Stimulated activated CD4-positive, alpha-beta T cell treated with anti-CD3 and anti-CD28 coated beads, Interleukin-15, amount 100 ng/mL, for 1 hour (primary cell): ENCODE measurements at places on chromosomes 16 and 17.

DNA sequence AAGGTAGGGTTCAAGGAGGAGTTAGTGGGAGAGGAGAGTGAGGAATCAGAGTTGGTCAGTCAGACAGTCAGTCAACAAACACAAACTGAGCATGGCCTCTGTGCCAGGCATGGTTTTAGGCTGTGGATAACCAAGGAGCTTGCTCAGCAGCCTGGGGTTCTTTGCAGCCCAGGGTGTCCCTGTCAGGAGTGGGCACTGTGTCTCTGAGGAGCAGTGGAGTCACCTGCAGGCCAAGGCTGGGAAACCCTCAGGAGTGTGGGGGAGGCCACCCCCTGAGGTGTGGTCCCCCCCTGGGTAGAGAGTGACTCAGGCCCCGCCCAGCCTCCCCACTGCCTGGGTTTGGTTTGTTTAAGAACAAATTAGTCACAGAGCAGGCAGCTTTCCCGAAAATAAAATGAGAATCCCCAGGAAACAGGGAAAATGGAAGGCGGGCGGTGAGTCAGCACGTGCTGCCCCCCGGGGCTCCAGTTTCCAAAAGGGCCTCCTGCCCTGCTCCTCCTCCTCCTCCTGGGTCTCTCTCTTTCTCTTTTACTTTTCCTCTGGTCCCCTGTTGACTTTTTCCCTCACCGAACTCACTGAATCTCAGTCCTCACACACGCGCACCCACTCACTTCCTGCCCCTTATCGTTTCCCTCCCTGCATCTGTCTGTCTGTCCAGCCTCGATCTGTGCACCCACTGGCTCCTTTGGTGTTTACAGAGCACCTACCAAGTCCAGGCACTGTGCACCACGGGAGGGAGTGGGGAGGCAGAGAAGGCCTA is 44.3 kb downstream of the SOCS3 start:
- DNase-seq: peak; percentile 23

- DNase-seq: no peak
These were observed 19.8 kb downstream of the EARS2 start for GRCh38 chr16:23537390-23537789.

DNA sequence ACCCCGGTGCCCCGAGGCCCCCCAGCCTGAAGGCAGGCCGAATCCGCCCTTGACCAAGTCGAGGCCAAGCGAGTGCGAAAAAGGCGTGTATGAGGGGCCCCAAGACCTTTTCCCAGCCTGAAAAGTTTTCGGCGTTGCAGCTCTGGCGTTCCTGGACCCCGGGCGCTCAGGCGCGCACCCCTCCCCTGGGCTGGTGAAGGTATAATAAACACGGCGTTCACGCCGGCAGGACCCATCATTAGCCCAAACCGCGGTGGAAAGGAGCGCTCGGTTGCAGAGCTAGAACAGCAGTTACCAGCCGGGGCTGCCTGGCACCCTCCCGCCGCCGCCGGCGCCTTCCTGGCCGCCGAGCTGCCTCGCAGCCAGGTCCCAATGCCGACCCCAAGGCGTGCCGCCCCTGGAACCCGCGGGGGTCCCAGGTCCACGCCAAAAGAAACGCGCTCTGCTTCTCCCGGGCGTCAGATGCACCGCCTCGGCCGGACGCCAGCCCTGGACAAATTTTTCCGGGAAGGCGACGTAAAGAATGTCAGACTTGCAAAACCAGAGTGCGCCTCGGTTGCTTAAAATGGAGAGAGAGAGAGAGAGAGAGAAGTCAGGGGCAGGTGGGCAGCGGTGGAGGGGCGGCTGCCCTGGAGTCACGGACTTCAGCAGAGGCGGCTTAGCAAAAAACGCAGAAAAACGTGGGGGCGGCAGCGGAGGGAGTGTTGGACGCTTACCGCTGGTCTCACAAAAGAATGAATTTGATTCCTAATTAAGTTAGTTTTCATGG is 11.5 kb upstream of the FOXF1 start:
- DNase-seq: no peak

GRCh38 chr16:79653373-79653891 is 52.9 kb upstream of the MAF start:
- DNase-seq: no peak

DNA sequence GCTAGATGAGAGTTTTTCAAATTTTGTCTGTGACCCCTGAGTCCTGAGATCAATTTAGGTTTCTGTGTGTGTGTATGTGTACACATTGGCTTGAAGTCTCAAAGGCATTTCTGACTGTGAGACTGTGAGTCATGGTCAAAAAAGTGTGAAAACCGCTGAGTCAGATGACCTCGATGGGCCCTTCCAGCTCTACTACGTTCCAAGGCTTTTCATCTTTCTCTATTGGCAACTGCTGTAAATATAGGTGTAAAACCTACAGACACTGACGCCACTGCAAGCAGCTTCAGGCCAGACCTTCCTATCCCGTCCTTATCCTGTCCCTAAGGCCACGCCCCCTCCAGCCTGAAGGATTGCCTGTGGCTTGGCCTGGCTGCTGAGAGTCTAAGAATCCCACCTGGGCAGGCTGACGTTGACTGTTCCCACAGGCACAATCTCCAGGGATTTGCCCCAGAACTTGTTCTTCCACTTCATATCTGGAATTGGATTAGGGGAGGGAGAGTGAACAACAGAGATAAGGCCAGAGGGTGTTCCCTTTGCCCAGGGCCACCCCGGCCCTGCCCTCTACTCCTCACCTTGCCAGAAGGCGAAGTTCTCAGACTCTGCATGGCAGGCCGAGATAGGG is 11.3 kb downstream of the OSBPL7 start:
- DNase-seq: no peak

GRCh38 chr17:77217123-77217522 is 76.4 kb downstream of the SEC14L1 start:
- no peak for DNase-seq

GRCh38 chr17:80995131-80995530 is 3.5 kb downstream of the CHMP6 start:
- no peak for DNase-seq

DNA sequence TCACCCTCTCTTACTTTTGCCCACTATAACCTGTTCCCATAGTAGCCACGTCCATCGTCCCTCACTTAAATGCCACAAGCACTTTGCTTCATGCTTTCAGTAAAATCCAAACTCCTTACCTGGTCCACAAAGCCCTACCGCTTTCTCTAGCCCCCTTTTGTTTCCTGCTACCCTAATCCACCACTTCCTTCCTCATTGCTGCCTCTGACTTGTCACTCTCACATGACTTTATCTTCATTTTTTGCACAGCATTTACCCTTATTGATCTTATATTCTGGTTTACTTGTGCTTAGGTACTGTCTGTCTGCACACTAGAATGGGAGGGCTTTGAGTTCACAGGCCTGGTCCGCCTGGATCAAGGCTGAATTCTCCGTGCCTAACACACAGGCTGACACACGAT is 340.0 kb downstream of the XYLT1 start:
- no peak for DNase-seq

- DNase-seq: no peak
These were observed 8.1 kb upstream of the TMEM100 start for GRCh38 chr17:55730808-55731207.

DNA sequence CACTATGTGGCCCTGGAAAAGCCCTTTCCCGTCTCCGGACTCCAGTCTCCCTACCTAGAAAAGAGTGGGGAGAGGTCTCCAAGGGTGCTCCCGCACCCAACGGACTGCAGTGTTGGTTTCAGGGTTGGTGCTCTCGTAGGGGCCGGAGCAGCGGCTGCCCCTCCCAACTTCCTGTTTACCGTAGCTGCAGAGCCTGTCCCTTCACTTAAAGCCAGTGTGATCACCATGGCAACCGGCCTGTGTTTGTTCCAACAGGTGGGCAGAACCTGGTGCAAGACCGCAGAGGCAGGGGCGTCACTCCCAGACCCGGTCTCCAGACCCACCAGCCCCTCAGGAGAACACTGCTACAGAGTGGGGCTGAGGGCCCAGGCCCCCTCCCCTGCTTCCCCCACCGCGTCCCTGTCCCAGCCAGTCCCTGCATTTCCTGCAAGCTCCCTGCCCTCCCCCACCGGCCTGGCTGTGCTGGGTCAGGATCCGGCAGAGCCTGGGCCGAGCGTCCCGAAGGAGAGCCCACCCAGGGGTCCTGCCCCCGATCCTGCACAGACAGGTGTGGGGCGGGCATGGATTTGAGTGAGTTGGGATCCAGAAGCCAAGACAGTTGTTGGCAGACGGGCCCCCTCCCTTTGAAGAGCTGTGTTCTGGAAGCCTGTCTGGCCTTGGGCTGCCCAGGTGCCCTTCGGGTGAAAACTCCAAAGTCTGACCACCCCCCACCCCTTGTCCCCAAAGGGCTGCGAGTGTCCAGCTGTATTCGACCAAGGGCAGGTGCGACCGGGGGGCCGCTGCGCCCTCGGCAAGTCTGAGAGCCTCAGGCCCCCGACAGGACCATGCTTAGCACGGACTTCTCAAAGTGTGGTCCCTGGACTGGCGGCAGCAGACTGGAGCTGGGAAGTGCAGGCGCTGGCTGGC is 1.5 kb upstream of the BAIAP3 start:
- DNase-seq: no peak

DNA sequence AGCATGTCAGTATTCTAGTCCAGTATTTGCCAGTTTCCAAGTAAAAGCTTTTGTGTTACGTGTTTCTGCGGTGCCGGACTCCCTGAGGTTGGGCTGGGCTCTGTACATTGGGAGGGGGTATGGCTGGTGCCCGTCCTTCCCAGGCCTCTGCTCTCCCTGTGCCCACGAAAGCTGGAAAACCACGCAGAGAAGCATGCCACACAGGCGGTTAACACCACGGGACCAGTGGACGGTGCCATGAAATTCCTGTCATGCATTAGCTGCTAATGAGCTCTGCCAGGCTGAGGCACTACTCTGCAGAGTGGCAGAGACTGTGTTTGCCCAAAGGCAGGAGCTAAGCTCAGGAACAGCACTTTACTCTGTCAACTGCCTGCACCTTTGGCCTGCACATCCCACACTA is 8.1 kb downstream of the SMIM5 start:
- DNase-seq: no peak
